Glutamatergic neuron (in vitro differentiated cells): ENCODE measurements at places on chromosomes 5 and 9.

DNA sequence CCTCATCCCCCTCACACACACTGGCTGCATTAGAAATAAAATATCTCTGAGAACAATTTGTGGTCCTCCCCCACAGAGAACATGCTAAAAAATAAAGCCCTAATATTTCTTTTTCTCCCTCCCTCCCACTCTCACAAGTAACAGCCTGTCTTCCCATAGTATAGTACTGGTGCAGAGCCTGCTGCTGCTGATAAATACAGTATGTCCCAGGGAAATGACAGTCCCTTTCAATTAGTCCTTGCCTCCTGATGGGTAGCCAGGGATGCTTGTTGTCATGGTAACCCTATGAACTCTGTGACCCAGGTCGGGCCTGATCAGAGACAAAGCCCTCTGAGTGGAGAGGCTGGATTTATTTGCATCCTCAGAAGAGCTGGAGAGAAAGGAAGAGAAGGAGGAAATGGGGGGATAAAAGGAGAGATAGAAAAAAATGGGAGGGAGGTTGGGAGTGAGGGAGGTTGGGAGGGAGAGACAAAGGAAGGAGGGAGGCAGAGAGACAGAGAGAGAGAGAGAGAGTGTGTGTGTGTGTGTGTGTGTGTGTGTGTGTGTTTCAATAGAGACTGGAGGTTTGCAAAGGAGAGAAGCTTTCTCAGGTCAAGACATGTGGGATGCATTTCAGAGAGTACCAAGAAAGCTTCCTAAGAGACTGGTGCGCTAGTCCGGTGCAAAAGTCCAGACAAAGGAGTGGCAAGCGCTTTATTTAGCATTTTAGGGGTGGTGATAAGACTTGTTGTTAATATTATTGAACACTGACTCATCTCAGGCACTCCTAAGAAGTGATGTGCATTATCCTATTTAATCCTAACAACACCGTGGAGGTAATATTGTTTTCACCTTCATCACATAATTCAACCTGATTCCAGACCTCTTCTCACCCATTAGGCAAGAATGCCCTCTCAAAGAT lies 260.8 kb downstream of the FAM114A2 start:
- peaks cover 26% of the 10 kb centered on the region for H3K4me1 ChIP-seq
- peaks cover 2% of the 10 kb centered on the region for H3K27me3 ChIP-seq
- no peaks in the 10 kb centered on the region for H3K36me3 ChIP-seq
- H3K27ac ChIP-seq, result peak overlapping the region; percentile 93

DNA sequence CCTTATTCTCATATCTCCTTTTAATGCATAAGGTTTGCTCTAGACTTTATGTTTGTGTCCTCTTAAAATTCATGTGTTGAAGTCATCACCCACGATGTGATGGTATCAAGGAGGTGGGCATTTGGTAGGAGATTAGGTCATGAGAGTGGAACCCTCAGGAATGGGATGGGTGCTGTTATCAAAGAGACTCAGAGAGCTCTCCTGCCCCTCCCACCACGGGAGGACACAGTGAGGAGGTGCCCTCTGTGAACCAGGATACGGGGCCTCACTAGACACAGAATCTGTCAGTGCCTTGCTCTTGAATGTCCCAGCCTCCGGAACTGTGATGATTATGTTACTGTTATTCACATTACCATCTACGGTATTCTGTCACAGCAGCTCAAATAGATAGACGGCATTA lies 359.0 kb downstream of the IRX1 start:
- no peak for DNase-seq
- H3K36me3 ChIP-seq, result peaks cover 7% of the 10 kb centered on the region
- no peaks in the 10 kb centered on the region for H3K27me3 ChIP-seq
- no peak overlapping the region for H3K4me3 ChIP-seq

- peak within 1 kb of the TSS; percentile 17 for H3K27ac ChIP-seq
- DNase-seq, result peak; percentile 57
- peaks cover 3% of the 10 kb centered on the region for H3K4me1 ChIP-seq
- H3K27me3 ChIP-seq, result peaks cover 4% of the 10 kb centered on the region
These were observed at the start of gene RNF208 for GRCh38 chr9:137222190-137223077. RNF208 (minus strand) TSS chr9:137222240; CDS start chr9:137221212, 1,028 bp downstream.

DNA sequence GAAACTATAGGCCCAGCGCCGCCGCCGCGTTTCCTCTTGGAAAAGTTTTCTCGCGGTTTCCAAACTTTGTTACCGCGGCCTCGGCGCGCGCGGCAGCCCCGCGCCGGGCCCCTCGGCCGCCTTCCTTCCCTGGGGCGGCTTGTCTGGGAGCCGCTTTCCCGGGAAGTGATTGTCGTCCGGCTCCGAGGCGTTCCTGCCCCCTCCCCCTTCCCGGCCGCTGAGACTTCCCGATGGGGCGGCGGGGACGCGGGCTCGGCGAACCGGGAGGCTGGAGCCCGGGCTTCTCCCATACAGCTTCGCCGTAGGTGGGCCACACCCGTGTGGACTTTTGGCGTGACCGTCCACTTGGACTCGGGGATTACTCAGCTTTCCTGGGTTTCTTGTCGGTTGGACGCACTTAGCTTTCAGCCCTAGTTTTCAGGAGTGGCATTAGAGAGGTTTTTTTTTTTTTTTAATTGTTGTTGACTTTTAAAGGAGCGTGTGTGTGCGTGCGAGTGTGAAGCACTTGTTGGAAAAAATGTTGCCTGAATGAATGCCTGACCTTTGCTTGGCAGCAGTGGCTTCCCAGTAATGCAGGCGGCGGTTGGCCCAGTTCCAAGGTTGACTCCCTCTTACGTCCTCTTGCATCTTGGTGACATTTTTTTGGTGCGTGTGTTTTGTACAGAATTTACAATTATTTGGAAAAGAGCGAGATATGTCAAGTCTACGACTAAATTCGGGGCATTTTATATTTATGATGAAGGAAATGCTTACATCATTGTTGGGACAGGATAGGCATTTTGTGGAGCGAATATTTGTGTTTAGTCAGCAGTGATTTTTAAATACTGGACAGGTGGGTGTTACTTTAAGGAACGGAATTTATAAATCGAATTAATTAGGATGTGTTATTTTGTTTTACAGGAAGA lies 821 bp downstream of the CTNNA1 start:
- peaks cover 10% of the 10 kb centered on the region for H3K27me3 ChIP-seq
- H3K36me3 ChIP-seq, result peaks cover 25% of the 10 kb centered on the region
- DNase-seq, result peak; percentile 65
- peak overlapping the region; percentile 96 for H3K4me3 ChIP-seq
- H3K4me1 ChIP-seq, result peaks cover 20% of the 10 kb centered on the region
- H3K27ac ChIP-seq, result peak overlapping the region; percentile 74

DNA sequence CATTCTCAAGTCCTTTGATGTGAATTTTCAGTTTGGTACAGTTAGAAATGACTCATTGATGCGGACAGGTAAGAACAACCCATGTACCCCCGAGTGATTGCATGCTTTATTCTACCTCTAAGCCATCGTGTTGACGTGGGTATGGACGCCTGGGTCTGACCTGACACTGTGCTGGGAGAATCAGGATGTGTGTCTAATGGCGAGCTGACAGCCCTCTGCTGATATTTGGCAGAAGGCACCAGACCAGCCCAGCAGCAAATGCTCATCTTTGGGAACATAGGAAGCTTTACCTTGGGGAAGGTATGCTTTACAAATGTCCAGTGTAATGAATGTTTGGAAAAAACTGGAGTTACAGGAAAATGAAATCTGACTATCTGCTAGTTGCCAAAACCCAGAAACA lies 20.1 kb downstream of the SLC46A2 start:
- H3K27me3 ChIP-seq, result no peaks in the 10 kb centered on the region
- H3K4me3 ChIP-seq, result no peak overlapping the region
- no peaks in the 10 kb centered on the region for H3K36me3 ChIP-seq
- peaks cover 33% of the 10 kb centered on the region for H3K4me1 ChIP-seq

- no peaks in the 10 kb centered on the region for H3K36me3 ChIP-seq
- DNase-seq, result no peak
- H3K4me3 ChIP-seq, result no peak overlapping the region
- no peaks in the 10 kb centered on the region for H3K27me3 ChIP-seq
- H3K4me1 ChIP-seq, result peaks cover 32% of the 10 kb centered on the region
- H3K27ac ChIP-seq, result peak overlapping the region; percentile 72
These were observed 87.1 kb downstream of the SETX start for GRCh38 chr9:132267660-132268059.

- no peak overlapping the region for H3K4me3 ChIP-seq
- peaks cover 14% of the 10 kb centered on the region for H3K36me3 ChIP-seq
- H3K27me3 ChIP-seq, result peaks cover 5% of the 10 kb centered on the region
- no peak for DNase-seq
- no peak overlapping the region for H3K27ac ChIP-seq
These were observed 160.2 kb downstream of the CNTLN start for GRCh38 chr9:17294822-17295624.

- no peak overlapping the region for H3K4me3 ChIP-seq
- peaks cover 12% of the 10 kb centered on the region for H3K27me3 ChIP-seq
- peaks cover 4% of the 10 kb centered on the region for H3K4me1 ChIP-seq
These were observed 19.9 kb upstream of the LPCAT1 start for GRCh38 chr5:1543398-1544293.

DNA sequence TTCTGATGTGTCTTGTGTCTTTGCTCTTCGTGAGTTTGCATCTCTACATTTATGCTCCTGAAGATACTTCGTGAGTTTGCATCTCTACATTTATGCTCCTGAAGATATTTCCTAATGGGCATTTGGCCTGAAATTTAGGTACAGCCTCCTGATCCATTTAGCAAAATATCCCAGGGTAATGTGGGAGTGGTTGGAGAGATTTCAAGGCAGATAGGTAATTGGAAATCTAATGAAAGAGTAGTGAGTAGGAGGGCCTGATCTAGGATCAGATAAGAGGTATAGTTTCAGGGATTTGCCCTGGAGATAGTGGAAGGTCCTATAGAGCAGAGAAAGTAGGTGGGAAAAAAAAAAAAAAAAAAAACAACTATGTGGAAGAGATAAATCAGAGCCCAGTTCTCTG lies 14.6 kb upstream of the SNX2 start:
- H3K27ac ChIP-seq, result no peak overlapping the region
- no peak overlapping the region for H3K4me3 ChIP-seq
- peaks cover 4% of the 10 kb centered on the region for H3K27me3 ChIP-seq
- H3K4me1 ChIP-seq, result no peaks in the 10 kb centered on the region
- no peak for DNase-seq
- no peaks in the 10 kb centered on the region for H3K36me3 ChIP-seq

- DNase-seq, result no peak
- no peak overlapping the region for H3K4me3 ChIP-seq
- no peaks in the 10 kb centered on the region for H3K4me1 ChIP-seq
- no peak overlapping the region for H3K27ac ChIP-seq
These were observed 18.6 kb upstream of the MOB3B start for GRCh38 chr9:27548055-27548741.

GRCh38 chr5:76332102-76332501 lies 71.0 kb upstream of the IQGAP2 start:
- H3K27me3 ChIP-seq, result peaks cover 5% of the 10 kb centered on the region
- DNase-seq, result no peak
- H3K27ac ChIP-seq, result no peak overlapping the region
- H3K4me1 ChIP-seq, result peaks cover 23% of the 10 kb centered on the region
- H3K36me3 ChIP-seq, result peaks cover 5% of the 10 kb centered on the region
- no peak overlapping the region for H3K4me3 ChIP-seq

GRCh38 chr5:83400241-83400640 lies 71.3 kb upstream of the VCAN start:
- H3K27me3 ChIP-seq, result no peaks in the 10 kb centered on the region
- DNase-seq, result no peak
- H3K27ac ChIP-seq, result no peak overlapping the region
- no peaks in the 10 kb centered on the region for H3K36me3 ChIP-seq

- H3K4me3 ChIP-seq, result peak overlapping the region; percentile 8
- no peak for DNase-seq
- H3K27ac ChIP-seq, result no peak overlapping the region
- H3K36me3 ChIP-seq, result peaks cover 13% of the 10 kb centered on the region
- H3K4me1 ChIP-seq, result peaks cover 39% of the 10 kb centered on the region
These were observed 7.5 kb downstream of the SLC36A1 start for GRCh38 chr5:151454889-151455288.

DNA sequence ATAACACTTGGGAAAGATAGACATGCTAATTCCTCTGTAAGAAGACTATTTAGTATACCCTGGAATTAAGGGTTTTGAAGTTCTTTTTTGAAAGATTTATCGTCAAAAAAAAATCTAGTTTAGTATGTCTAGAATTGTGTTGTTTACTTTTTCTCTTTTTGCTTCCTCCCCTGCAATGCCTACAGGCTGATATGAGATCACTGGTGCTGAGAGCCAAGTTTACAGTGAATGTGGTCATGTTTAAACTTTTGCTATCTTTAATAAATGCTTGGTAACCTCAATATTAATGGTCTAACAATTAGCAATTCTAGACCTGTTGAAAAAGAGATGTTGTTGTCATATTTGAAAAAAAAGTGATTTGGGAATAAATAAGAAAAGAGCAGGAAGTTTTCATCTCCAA lies 86.1 kb downstream of the CWC27 start:
- no peaks in the 10 kb centered on the region for H3K4me1 ChIP-seq
- H3K27ac ChIP-seq, result no peak overlapping the region
- no peak overlapping the region for H3K4me3 ChIP-seq
- no peaks in the 10 kb centered on the region for H3K27me3 ChIP-seq
- no peaks in the 10 kb centered on the region for H3K36me3 ChIP-seq

GRCh38 chr5:14208071-14209021 lies 65.2 kb downstream of the TRIO start:
- no peak overlapping the region for H3K27ac ChIP-seq
- no peak for DNase-seq
- peaks cover 40% of the 10 kb centered on the region for H3K4me1 ChIP-seq
- H3K36me3 ChIP-seq, result no peaks in the 10 kb centered on the region
- H3K4me3 ChIP-seq, result no peak overlapping the region

DNA sequence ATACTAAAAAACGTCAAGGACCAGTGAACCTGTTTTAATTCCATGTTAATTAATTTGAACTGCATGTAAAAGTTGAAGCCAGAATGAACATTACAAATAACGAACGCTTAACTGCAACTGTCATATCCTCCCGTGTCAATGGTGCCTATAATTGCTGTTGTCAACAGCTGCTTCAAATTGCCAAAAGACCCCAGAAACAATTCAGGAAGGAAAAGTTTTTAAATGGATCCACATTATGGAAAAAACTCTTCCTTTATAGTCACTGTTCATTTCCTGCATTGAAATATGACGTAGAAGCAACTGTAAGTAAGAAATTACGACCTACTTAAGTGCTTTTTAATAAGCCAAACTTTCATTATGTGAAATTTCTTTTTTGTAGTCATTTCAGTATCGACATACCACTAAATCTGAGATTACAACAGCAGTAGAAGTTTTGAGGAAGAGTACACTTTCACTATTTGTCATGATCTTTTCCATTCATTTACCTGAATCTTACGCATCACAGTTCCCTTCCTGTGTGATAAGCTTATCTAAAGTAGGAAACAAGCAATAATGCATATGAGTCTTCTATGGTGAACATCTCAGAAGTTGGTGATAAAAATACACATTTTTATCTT lies 37.8 kb downstream of the MEF2C start:
- H3K27ac ChIP-seq, result no peak overlapping the region
- no peak for DNase-seq
- no peak overlapping the region for H3K4me3 ChIP-seq
- peaks cover 6% of the 10 kb centered on the region for H3K4me1 ChIP-seq

GRCh38 chr5:55304584-55304983 lies 2.9 kb downstream of the DHX29 start:
- H3K4me3 ChIP-seq, result no peak overlapping the region
- no peaks in the 10 kb centered on the region for H3K27me3 ChIP-seq
- no peak overlapping the region for H3K27ac ChIP-seq
- peaks cover 2% of the 10 kb centered on the region for H3K4me1 ChIP-seq
